ENCODE measurements at places on chromosomes 6 and 20.

GRCh38 chr20:35742741-35743523, 872 bp upstream of the RBM39 start:
- no peak for DNase-seq

- DNase-seq, result peak; percentile 11
Observed at GRCh38 chr20:50398821-50399554, 111.2 kb upstream of the PTPN1 start.

DNA sequence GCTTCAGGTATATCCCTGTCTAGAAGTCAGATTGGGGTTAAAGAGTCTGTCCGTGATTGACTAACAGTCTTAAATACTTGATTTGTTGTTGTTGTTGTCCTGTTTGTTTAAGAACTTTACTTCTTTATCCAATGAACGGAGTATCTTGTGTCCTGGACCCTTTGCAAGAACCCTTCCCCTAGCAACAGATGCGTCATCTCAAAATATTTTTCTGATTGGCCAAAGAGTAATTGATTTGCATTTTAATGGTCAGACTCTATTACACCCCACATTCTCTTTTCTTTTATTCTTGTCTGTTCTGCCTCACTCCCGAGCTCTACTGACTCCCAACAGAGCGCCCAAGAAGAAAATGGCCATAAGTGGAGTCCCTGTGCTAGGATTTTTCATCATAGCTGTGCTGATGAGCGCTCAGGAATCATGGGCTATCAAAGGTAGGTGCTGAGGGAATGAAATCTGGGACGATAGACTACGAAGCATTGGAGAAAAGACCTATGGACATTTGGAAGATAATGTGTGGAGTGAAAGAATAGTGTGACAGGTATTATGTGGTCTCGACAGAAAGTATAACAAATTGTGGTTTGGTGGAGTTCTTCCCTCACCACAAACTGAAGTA, at the start of gene HLA-DRA:
Gene HLA-DRA, plus strand, starts transcription at position 286 of the 613 bp plus-strand sequence. Its CDS starts 64 bp downstream, at position 350.
- no peak for DNase-seq

GRCh38 chr20:19712721-19713260, 45.3 kb upstream of the RIN2 start:
- no peak for DNase-seq

GRCh38 chr6:45434381-45434700, 56.6 kb upstream of the SUPT3H start:
- no peak for DNase-seq

DNA sequence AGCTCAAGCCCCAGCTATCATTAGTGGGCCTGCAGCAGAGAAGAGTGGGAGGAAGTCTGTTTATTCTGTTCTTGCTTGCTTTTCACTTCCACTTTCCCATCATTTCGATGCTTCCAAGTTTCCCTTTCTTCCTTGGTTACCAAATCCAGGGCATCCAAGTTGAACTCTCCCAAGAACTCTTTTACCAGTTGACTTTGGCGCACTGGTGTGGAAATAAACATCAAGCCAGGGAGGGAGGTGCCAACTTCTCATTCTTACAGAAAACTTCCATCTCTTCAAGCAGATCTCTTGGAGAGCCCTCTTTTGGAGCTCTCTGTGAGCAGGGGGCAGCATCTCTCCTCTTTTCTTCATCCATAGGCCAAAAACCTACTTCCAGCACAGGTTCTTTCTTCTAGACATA, 85.7 kb upstream of the RGS17 start:
- DNase-seq, result no peak

DNA sequence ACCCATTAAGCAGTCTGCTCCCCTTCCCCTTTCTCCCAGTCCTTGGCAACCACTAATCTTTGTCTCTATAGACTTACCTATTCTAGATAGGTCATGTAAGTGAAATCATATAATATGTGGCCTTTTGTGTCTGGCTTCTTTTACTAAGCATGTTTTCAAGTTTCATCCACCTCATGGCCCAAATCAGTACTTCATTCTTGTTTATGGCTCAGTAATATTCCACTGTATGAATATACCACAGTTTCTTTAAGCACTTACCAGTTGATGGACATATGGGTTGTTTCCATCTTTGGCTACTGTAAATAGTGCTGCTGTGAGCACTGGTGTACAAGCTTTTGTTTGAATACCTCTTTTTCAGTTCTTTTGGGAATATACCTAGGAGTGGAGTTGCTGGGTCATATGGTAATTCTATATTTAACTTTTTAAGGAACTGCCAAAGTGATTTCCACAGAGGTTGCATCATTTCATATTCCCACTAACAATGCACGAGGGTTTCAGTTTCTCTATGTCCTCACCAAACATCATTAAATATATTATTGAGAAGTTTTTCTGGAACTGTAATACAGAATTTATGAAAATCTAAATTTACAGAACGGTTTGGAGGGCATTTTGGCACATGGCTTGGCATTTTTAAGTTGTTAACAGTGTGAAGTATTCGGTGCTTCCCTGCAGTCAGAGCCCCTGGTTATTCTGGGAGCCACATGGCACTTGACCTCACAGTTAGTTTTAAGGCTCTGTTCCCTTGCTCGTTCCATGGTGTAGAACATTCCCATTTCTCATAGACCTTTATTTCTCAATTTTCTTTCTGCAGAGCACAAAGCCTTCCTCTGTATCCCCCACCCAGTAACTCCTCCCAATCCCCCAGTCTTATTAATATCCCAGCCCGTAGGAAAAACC, 27.0 kb upstream of the DTNBP1 start:
- no peak for DNase-seq

- DNase-seq, result no peak
Observed at GRCh38 chr6:19137505-19137904, 699.7 kb upstream of the ID4 start.

- DNase-seq, result no peak
Observed at GRCh38 chr20:673603-674001, 2.0 kb downstream of the SCRT2 start.

DNA sequence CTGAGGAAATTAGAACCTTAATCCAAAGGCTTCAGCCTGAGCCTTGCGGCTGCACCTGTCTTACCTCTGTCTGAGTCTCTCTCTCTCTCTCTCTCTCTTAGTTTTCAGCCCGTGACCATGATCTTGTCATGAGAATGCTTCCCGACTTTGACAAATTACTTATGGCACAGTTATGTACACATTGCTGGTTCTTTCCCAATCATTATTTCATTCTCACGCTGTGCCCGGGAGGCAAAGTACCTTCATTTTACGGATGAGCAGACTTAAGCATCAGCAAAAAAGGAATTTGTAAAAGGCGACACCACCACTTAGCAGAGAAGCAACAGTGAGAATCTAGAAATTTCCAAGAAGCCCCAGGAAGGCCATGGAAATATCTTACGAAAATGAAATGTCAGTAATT, 54.6 kb downstream of the GMPR start:
- no peak for DNase-seq

DNA sequence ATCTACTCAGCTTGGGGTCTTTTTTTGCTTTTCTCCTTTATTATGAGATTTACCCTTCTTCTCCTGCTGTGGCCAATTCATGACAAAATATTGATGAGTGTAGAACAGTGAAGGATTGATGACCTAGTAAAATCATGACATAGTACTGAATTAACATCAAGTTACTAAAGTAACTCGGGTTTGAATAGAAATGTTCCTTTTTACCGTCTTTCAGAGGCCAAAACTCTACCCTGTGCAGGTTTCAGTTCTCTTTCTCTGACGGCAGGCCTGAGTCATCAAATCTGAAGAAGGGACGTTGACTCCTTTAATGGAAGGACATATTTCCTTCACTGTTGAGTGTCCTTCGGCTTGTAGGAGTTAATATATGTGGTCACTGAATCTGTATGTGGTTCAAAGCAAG, 80.7 kb downstream of the RREB1 start:
- no peak for DNase-seq

DNA sequence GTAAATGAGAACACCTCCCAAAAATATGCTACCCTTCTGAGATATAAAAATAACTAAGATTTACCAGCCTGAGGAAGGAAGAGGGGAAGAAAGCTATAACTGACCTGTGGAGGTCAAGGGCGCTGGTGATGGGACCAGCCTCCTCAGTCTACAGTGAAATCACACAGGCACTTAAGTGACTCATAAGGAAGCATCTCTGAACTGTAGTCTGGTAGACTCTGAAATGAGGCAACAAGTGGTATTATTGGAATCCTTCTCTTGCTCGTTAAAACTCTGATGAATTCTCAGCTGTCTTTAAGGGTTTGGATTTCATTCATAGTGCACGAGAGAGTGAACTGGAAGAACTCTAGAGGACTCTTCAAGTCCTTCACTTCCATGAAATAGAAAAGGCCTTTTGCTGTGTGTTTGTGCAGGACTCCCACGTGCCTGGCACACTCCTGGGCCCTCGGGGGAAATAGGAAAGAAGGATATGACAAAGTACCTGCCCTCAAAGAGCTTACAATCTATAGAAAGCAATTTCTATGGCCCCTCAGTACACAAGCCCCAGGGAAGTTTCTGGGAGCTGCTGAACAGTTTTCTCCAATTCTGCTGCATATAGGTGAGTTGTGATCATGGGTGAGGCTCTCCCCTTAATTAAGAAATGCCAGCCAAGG, 231.8 kb upstream of the RREB1 start:
- DNase-seq, result no peak

DNA sequence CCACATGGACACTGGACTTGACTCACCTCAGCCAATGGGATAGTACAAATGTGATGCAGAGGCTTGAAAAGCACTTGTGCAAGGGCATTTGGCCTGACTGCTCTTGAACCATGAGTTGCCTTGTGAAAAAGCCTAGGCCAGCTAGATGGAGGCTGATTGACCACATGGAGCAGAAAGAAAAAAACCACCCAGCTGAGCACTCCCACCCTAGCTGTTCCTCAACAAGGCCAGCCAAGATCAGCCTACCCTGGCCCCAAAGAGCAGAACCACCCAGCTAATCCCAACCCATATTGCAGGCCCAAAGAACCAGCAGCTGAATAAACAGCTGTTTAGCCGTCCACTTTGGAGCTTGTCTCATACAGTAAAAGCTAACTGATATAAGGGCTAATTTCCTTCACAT, 36.7 kb downstream of the PXDC1 start:
- no peak for DNase-seq

DNA sequence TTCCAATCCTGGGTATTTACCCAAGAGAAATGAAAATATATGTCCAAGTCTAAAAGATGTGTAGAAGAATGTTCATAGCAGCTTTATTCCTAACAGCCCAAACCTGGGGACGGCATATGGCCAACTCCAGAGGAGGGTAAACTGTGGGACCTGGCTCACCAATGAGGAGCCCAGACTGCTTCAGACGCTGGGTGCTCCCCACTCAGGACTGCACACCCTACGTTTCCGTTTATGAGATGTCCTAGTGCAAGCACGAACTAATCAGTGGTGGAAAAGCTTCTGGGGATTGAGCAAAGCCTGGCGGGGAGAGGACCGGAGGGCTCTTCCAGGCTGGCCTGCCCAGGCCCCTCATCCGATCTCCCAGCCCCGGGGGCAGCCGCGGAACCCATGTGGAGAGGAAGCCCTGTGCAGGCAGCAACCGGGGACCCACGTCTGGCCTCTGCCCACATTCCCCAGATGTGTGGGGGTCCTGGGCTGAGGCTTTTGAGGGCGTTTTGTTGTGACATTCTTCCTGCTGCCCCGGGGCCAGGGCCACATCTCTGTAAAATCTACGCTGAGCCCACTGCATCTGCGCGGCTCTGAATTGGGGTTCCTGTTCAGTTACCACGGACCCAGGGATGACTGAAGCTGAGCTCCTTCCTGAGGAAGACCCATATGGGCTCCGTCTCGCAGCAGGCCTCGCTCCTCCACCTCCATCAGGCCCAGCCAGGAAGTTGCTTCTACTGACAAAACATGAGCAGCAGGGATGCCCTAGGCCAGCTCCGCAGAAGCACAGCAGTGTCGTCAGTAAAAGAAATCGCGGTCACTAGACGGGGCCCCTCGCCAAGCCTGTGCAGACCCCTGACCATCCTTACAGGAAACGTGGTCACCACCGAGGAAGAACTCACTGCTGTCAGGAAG, 188.0 kb downstream of the DLL1 start:
- DNase-seq, result no peak

DNA sequence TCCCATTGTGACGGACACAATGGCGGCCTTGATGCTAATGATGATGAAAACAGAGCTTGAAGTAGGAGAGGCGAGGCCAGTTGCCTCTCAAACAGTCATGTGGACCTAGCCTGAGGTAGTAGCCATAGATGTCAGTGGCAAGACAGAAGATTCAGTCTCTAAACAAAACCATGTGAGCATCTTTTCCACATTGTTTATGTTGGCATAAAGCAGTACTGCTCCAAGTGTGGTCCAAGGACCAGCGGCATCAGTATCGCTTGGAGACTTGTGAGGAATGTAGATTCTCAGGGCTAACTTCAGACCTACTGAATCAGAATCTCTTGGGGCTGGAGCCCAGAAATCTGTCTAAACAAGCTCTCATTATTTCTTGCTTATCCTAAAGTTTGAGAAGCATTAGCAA, 312.8 kb upstream of the JAG1 start:
- no peak for DNase-seq

DNA sequence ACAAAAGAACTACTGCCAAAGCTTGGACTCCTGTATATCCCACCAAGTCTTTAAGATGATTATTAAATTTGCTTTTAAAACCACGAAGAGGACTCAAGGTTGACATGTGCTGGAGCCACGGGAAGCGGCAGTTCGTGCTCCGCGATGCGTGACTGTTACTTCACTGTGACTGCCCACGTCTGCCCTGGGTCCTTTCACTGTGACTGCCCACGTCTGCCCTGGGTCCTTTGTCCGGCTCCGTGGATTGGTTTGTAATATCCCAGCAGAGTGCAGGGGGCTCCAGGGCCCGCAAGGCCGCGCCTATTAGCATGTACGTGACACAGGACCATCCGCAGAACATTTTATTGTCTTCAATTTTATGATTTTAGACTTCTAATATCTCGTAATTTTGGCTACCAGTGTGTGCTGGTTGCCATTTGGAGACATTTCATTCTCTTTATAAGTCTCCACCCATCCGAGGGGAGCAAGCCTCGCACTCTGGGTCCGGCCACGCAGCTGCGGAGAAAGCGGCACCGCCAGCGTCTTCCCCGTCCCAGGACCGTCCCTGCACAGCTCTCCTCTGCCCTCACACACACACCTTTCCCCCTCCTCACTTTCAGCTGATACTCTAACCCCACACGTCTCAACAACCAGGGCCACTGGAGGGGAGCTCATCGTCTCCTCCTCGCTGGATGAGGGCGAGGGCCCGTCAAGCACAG, 42.9 kb downstream of the DACT2 start:
- DNase-seq, result no peak

- no peak for DNase-seq
Observed at GRCh38 chr20:46159101-46159897, 41.2 kb downstream of the CD40 start.

- DNase-seq, result no peak
Observed at GRCh38 chr6:101199441-101199840, 194.1 kb upstream of the GRIK2 start.

GRCh38 chr20:35021063-35021462, 65.4 kb downstream of the MYH7B start:
- DNase-seq, result peak; percentile 16
